Thymus (tissue), 14 donors: ENCODE measurements at places on chromosomes 5 and 9. TPM values are rescaled to one million over a fixed set of nuclear protein-coding genes. Genes with fewer than 3 reads are reported as not detected.

DNA sequence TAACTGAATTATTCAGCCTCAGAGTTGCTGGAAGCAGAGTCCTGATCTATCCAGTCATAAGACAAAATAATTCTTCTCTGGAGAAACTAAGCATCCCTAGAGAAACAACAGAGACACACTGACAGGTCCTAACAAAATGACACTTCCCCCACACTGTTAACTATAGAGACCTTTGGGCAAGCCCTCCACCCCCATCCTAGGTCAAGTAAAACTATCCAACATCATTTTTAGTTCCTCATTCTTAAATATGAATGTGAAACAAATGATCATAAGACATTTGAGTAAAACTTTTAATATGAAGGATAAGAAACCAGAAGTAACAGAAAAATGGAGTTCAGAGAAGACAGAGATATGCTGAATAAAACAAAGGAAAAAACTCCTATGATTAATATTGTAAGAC is 30.9 kb downstream of the CNTLN start:
- no peak overlapping the region for H3K27ac ChIP-seq
- no peaks in the 10 kb centered on the region for H3K4me1 ChIP-seq
- H3K27me3 ChIP-seq: no peaks in the 10 kb centered on the region
- DNase-seq: no peak

DNA sequence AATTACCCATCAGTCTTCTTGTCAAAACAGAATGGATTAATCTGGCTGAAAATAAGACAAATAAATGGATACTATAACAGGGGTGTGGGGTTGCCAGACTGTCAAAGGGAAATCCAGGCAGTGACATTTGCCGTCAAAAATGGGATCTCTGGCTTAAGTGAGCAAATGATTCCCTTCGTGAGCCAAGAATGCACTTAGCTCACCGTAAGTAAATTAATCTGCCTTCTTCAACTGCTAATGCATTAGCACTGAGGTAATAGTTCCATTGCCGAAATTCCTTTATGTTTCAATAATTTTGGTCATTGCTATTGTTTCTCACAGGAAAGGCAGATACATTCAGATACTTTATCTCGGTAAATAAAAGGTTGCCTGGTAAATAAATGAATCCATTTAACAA is 377.8 kb downstream of the KIAA0825 start:
- no peaks in the 10 kb centered on the region for H3K36me3 ChIP-seq
- H3K4me3 ChIP-seq: no peak overlapping the region
- peaks cover 4% of the 10 kb centered on the region for H3K4me1 ChIP-seq

- no peaks in the 10 kb centered on the region for H3K4me1 ChIP-seq
- no peak overlapping the region for H3K4me3 ChIP-seq
- no peak for DNase-seq
- H3K36me3 ChIP-seq: no peaks in the 10 kb centered on the region
- no peaks in the 10 kb centered on the region for H3K27me3 ChIP-seq
- no peak overlapping the region for H3K27ac ChIP-seq
Observed at GRCh38 chr5:56358703-56359681, 125.9 kb upstream of the ANKRD55 start.

DNA sequence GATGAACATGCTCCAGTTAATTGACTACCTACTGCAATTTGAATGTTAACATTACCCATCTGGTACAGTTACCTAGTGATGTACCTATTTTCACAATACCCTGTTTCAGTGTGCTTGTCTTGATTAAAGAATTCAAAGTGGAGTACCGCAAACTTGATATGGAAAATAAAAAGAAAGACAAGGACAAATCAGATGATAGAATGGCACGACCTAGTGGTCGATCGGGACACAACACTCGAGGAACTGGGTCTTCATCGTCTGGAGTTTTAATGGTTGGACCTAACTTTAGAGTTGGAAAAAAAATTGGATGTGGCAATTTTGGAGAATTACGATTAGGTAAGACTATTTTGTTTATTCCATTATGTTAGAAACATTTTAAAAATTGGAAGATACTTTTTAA is 33.5 kb downstream of the CSNK1G3 start:
- H3K36me3 ChIP-seq: no peaks in the 10 kb centered on the region
- H3K4me1 ChIP-seq: peaks cover 4% of the 10 kb centered on the region
- H3K27ac ChIP-seq: no peak overlapping the region
- no peak overlapping the region for H3K4me3 ChIP-seq
- H3K27me3 ChIP-seq: no peaks in the 10 kb centered on the region
- DNase-seq: no peak

The CER1 gene
- total RNA-seq: 0.05 TPM
